Mesothelial cell of epicardium (in vitro differentiated cells): ENCODE measurements at places on chromosomes 6 and 20. TPM values are rescaled to one million over a fixed set of nuclear protein-coding genes. Genes with fewer than 3 reads are reported as not detected.

GRCh38 chr6:13517116-13517515 lies 29.7 kb upstream of the GFOD1 start:
- DNase-seq: no peak

DNA sequence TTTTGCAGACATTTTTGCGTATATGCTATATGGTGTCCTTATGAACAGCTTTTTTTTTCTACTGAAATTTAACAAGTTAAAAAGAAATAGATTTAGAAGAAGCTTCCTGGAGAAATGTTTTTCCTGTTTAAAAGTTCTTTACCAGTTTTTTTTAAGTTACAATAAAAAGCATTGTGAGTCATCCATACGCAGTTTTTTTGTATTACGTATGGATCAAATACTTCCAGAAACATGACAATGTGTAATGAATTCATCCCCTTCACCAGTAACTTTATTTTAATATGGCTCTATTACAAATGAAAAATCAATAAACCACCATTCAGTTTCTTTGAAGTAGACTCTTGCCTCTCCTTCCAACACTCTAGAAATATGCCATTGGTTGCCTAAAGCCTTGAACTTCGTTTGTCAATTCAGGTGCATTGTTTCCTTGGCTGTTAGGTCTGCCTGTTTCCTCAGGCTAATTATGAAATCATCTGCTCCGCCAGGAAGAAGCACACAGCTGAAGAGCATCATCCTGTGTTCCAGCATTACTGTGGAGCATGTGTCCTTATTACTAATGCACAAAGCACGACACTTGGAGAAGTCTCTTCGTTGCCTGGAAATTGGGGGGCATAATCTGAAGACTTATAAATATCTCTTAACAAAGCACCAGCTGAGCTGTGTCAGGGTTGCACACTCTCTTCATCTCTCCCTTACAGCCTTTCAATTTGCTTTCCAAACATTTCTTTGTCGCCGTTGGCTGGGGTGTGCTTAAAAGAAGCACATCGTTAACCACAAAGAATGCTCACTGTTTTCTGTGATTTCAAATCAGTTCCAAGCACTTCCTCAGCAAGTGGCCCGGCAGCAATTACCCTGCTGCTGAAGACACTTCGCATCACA lies 9.6 kb downstream of the MOXD1 start:
- no peak for DNase-seq

DNA sequence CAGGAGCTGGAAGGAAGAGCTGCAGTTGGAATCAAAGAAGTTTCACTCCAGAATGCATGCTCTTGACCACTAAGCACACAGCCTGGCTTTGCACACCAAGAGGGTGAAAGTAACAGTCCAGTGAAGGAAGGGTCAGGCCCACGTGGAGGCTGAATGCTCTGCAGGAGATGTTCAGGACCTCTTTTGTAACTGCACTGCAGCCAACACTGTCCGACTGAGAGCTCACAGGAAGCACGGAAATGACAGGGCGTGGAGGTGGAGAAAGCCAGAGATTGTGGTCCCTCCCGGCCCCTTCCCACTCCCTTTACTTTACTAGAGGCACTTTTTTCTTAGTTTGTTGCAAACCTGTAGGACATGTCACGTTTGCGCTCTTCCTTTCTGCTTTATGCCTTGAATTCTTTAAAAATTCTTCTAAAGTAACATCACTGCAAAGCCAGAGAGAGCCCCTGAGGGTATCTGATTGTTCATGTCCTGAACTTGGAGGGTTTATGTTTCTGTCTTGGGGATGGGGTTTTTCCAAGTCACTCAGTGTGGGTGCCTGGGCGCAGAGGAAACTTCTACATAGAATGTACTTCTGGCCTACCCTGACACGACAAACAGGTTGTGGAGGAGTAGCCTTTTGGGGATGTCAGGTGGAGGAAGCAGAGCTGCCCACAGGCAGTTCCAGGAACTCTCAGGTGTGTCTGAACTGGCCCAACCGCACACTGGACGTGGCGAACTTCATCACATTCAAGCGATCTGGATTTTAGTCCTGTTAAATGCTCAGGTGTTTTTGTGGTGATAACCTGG lies 40.9 kb downstream of the JAG1 start:
- DNase-seq: no peak

GRCh38 chr6:170553534-170554012 lies 466 bp upstream of the PSMB1 start:
- DNase-seq: no peak

DNA sequence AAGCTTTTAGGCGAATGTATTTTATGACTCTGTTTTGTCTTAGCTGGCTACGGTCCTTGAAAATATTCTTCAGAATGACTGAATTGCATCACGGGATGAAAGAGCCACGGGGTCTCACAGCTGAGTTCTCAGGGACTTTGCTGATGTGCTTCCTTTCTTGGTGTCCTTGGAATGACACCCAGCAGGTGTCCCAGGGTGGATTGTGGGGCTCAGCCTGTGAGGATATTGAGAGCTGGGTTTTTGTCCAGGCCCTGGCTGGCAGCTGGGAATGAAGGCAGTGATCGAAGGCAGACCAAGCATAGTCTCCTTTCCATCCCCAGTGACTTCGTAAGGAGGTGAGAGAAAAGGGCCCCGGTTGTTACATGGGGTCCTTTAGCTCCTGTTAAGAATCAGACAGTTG lies 18.8 kb upstream of the MAPK13 start:
- no peak for DNase-seq

DNA sequence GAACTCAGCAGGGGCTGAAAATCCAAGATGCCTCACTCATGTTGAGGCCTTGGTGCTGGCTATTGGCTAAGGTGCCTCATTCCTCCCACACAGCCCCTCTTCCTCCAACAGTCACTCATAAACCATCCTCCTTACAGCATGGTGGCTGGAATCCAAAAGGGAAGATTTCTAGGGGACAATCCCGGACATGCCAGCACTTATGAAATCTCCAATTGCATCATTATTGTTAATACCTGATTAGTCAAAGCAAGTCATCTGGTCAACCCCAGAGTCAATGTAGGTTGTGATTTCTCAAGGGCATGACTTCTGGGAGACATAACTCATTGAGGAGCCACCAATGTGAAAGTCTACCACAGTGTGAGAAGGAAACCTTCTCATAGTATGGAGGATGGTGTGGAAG lies 506.6 kb upstream of the NOX3 start:
- no peak for DNase-seq

DNA sequence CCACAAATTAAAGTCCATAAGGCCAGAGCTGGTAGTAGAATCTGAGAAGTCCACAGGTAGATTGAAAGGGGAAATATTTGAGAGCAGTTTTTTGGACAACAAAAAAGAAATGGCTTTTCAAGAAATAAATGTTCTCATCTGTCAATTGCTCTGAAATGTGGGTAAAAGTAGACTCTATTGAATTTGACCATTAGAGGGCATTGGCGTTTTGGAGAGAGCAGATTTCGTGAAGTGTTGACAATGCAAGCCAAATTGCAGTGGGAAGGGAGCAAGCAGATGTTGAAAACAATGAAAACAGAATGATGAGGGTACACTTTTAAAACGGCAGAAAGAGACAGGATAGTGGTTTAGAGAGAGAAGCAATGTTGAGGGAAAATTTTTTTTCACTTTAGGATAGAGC lies 149.1 kb upstream of the FAM83B start:
- no peak for DNase-seq

DNA sequence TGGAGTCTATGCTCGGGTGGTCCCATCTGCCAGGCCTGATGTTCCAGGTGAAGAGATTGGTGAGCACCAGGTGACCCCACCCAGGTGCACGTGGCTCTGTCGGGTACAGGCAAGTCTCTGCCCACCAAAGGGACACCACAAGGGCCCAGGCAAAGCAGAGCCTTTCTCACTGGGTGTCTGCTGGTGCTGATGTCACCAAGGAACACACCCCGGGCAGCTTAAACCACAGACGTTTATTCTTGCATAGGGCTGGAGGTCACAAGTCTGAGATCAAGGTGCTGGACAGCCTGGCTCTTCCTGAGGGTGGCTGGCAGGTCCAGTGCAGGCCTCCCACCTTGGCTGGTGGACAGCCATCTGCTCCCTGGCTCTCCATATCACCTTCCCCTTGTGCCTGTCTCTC lies 100.7 kb upstream of the CD93 start:
- DNase-seq: no peak

GRCh38 chr6:145743332-145743731 lies 8.0 kb upstream of the EPM2A start:
- DNase-seq: no peak

The GNAS-AS1 gene
- 5.8 to 6.3 TPM (median 5.9 TPM) in 3 replicates for total RNA-seq

The NKAIN2 gene
- total RNA-seq: 0.13 to 1.6 TPM (median 0.20 TPM) in 3 replicates

The MLN gene
- not detected in 3 replicates for total RNA-seq

The SYTL3 gene
- 5.4 to 6.1 TPM (median 5.5 TPM) in 3 replicates for total RNA-seq
